CD4-positive, alpha-beta T cell treated with Interleukin-15 for 4 hours (primary cell): ENCODE measurements at places on chromosomes 6 and 20.

DNA sequence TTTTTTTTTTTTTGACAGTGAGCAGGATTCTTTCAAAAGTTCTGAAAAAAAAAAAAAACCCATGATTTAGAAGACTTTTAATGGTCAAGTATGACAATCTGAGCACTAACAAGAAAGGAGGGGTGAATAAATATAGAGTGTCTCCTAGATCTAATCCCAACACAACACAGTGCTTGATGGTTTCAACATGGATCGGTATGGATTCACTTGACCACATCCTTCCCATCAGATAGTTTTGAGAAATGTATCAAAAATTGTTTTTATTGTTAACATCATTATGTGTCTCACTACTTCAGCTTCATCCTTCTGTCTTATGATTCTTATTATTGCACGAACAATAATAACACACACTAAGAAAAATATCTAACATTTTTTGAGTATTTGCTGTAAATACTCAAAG lies 21.0 kb downstream of the KIF13A start:
- DNase-seq = no peak

GRCh38 chr20:62517901-62518610 lies 42.3 kb upstream of the GATA5 start:
- DNase-seq = no peak

DNA sequence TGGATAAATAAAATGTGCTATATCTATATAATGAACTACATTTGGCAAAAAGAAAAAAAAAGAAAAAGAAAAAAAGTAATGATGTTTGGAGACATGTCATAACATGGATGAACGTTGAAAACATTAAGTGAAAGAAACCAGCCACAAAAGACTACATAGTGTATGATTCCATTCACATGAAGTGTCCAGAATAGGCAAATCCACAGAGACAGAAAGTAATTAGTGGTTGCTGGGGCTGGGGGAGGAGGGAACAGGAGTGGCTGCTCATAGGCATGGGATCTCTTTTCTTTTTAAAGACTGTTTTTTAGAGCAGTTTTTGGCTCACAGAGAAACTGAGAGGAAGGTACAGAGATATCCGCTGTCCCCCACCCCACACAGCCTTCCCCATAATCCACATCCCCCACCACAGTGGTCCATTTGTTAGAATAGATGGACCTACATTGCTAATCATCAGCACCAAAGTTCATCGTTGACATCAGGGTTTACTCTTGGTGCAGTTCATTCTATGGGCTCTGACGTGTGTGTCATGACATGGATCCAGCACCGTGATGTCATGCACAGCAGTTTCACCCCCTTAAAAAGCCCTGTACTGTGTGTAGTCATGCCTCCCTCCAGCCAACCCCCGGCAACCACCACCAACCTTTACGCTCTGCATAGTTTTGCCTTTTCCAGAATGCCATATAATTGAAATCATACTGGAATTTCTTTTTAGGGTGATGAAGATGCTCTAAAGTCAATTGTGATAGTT lies 240.9 kb upstream of the RREB1 start:
- DNase-seq = no peak

- DNase-seq = no peak
These were observed 29.5 kb downstream of the BEND6 start for GRCh38 chr6:56984361-56984760.
